ENCODE measurements at places on chromosomes 13 and 19. TPM values are rescaled to one million over a fixed set of nuclear protein-coding genes. Genes with fewer than 3 reads are reported as not detected.
A peak's percentile ranks its signal among the peaks of the same experiment; 100 is the strongest.

C19orf38 gene
- not detected for total RNA-seq

RYR1 gene
- total RNA-seq: 0.03 TPM

DNA sequence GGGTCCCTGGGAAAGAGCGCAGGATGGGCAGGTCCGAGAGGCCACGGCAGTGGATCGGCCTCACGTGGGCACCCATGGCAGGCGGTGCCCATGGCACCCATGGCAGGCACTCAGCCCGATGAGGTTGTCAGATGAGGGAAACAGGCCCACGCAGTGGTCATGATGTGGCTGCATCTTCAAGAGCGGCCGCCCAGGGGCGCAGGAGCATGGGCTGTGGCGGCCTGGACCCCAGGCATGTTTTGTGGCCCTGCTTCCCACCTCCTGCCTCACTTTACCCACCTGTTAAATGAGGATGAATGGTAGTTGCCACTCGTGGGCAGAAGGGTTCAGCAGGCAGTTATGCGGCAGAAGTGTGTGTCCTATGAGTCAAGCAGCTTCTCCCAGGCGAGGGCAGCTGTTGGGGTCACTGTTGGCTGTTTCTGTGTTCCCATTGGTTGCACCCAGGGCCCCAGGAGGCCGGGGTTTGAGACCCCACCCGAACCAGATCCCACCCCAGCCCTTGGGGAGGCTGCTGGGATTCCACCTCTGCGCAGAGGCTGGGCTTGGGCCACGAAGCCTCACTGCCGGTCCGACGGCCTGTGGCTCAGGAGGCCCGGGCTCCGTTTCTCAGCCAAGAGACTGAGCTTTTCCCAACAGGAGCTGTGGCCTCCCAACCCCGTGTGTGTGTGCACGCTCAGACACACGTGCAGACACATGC, 30.0 kb downstream of the CSNK1G2 start:
- DNase-seq: no peak

DNA sequence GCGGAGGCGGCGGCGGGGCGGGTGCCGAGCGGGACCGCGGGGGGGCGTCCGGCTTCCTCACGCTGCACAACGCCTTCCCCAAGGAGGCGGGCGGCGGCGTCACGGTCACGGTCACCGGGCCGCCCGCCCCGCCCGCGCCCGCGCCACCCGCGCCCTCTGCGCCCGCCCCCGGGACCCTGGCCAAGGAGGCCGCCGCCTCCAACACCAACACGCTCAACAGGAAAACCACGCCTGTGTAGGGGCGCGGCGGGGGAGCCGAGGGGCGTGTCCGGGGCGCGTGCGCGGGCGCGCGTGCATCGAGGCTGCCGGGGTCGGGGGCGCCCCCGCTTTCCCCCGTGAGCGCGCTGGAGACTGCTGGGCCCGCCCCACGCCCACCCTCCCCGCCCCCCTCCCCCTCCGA, 8.8 kb upstream of the CACNG6 start:
- peak; percentile 76 for DNase-seq

GRCh38 chr13:112767506-112768471, 78.0 kb downstream of the ATP11A start:
- no peak for DNase-seq

DNA sequence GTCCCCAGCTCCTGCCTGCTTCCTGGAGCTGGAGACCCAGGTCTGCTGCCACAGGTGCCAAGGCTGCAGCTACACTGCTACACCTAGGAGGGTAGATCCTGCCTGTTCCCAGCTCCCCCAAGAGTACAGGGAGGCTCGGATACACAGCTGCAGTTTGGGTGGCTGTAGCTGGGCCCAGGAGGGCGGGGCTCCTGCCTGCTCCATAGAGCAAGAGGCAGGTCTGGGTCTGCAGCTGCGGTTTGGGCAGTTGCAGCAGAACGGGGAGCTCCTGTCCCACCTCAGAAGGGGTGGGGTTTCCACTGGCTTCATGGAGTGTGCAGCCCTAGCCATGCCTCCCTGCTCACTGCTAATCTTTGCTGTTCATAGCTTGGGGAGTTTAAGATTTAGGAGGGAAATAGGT, 199.0 kb downstream of the NUFIP1 start:
- DNase-seq: no peak

- DNase-seq: no peak
Observed at GRCh38 chr13:95813139-95813538, 136.2 kb downstream of the DNAJC3 start.

- DNase-seq: no peak
Observed at GRCh38 chr13:113948034-113948742, 25.7 kb downstream of the C13orf46 start.

GRCh38 chr19:57708641-57709361, at the start of gene ZNF154:
ZNF154 (minus strand) TSS chr19:57709204; CDS start chr19:57708971, 233 bp downstream.
- DNase-seq: no peak

DNA sequence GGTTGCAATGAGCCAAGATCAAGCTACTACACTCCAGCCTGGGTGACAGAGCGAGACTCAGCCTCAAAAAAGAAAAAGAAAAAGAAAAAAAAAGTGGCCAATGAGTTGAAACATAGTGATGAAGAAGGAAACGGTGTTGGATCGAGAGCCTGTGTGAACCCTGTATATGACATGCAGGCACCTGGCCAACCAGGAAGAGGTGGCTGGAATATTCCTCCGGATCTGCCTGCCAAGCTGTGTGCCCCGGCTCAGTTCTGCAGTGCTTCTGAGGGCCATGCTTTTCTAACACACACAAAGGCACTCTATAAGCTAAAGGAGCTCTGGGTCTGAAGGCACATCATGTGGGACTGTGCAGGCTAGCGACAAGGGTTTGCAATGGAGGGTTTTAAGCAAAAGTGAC, 3.7 kb upstream of the ZNF444 start:
- no peak for DNase-seq

DNA sequence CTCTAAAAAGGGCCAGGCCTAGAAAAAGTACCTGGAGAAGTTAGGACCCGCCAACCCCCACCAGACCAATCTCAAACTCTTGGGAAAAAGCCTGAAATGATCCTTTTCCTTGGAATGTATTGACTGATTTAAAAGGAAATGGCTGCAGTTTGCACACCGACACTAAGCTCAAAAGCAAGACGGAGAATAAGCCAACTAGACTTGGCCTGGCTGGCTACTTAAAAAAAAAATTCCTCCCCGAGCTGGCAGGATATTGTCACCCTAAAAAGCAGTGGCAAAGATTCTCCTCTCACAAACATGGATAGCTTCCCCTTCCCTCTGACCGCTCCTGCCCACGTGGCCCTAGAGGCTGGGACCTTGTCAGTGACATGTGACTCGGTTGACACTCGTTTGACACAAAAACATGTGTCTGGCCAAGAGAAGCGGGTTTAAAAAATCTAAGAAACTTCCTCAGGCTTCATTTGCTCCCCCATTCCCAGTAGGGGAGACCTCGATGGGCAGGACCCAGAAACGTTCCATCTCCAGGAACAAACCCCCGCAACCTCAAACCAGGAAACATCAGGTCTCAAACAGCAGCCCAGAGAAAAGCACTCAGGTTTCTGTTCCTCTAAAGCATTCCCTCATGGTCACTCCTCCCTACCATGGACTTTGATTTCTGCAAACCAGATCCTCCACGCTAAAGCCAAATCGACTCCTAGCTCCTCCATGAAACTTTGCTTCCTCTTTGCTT, 1.3 kb downstream of the RFX1 start:
- DNase-seq: no peak

Data from Daoy (cell line).